CD4-positive, alpha-beta T cell treated with Interleukin-6 for 4 hours (primary cell): ENCODE measurements at places on chromosomes 4 and X.

DNA sequence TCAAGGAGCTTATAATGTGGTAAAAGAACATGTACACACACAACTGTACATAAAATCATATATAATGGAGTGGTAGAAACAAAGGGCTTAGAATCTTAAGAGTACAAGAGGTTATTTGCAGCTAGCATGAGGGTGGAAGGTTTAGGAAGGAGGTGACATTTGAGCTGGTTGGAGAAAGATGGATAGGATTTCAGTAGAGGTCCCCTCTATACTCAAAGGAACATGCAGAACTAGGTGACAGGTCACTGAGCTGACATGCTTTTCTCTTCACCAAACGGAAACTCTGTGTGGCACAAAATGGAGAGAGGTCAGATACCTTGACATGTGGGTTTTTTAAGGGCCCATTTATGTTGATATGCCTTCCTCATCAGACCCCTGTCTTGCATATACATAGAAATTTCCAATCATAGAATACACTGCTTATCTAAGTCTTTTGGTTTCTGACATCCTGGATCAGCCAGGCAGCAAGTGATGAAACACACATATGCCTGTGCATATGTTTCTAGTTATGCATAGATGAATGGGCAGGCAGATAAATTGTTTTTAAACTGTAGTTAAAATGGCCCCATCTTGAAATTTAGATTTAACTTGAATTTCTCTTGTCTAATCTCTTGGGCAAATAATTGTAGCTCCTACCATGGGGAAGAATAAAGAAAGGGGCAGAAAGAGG is 29.3 kb downstream of the CLCN5 start:
- DNase-seq: no peak

- DNase-seq: no peak
Measured at GRCh38 chrX:107561468-107562215, 66.7 kb upstream of the PRPS1 start.

- no peak for DNase-seq
Measured at GRCh38 chrX:121571333-121571732, 523.9 kb downstream of the GLUD2 start.

- DNase-seq: no peak
Measured at GRCh38 chrX:132689612-132690563, 201.1 kb upstream of the MBNL3 start.

- no peak for DNase-seq
Measured at GRCh38 chrX:129791336-129791735, 11.6 kb downstream of the SASH3 start.

GRCh38 chr4:177251237-177251636 is 58.4 kb upstream of the NEIL3 start:
- peak; percentile 4 for DNase-seq

GRCh38 chrX:154840856-154841255 is 6.4 kb upstream of the SMIM9 start:
- peak; percentile 14 for DNase-seq

- DNase-seq: no peak
Measured at GRCh38 chr4:74197080-74197479, 39.2 kb downstream of the MTHFD2L start.

DNA sequence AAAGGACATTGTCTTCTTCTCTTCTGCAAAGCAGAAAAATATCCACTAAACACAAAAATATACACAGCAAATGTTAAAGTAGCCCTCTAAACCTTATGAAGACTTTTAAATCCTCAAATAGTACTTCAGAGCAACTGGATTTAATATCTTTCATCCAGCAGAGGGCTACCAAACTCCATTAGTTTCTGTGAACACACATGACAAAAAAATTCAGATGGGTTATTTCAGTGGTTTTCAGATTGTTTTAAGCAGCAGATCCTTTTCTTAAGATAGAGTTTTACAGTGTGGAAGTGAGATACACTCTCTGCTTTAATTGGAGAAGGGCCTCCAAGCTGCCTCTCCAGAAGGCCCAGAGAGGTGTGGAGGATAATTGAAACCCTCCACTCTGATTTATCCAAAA is 56.7 kb downstream of the ANK2 start:
- no peak for DNase-seq

DNA sequence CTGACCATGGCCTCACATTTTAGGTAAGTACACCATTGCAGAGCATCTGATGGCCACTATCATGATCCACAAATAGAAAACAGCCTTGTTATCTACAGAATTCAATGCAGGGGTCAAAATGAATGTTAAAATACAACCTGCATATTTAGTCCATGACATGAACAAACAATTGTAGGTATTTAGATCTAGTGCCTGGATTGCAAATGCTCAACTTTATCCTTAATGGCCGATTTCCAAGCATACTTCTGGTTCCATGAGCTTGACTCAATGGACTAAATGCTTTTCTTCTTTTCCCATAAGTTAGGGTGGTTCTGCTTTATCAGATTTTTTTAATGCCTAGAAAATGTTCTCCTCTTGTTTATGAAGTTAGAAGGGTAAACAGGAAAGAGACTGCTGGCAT is 139.2 kb upstream of the TTC29 start:
- DNase-seq: no peak

- DNase-seq: no peak
Measured at GRCh38 chrX:8237718-8238117, 66.7 kb upstream of the VCX2 start.

- DNase-seq: no peak
Measured at GRCh38 chrX:66053414-66053813, 13.5 kb upstream of the VSIG4 start.

- DNase-seq: no peak
Measured at GRCh38 chr4:83552924-83553323, 17.0 kb downstream of the GPAT3 start.

- no peak for DNase-seq
Measured at GRCh38 chrX:146056511-146057081, 239.0 kb downstream of the SLITRK2 start.
